ENCODE measurements at places on chromosomes 13 and 19.

DNA sequence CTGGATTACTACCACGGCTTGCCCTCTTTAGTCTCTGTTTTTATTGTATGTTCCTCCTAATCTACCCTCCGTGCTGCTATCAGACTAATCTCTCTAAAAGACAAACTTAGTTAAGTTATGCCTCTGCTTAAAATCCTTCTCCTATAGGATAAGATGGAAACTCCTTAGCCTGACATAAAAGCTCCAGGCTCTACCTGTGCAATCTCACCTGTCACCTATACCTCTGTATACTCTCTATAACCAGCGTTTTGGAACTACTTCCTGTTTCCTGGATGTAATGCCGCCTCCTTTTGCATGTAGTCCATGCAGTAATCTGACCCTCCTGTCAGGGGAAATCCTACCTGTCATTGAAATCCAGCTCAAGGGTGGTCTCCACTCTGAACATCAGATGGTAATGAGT lies 41.2 kb downstream of the OLFM4 start:
- no peak for DNase-seq

DNA sequence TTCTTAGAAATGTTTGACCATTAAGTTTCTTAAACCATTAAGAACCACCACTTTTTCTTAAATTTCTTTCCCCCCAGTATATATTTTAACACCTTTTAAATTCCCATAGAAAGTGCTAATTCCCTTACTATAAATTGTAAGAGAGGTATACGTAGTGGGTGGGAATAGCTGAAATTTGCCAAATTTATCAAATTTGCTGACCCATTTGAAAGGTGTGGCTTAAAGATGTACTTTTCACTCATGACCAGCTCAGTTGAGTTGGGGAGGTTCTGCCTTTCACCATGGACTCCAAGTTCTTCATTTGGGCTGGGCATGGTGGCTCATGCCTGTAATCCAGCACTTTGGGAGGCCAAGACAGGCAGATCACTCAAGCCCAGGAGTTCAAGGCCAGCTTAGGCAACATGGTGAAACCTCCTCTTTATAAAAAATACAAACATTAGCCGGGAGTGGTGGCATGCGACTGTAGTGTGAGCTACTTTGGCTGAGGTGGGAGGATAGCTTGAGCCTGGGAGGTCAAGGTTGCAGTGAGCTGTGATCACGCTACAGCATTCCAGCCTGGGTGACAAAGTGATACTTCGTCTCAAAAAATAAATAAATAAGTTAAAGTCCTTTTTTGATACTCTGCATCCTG lies 133.2 kb downstream of the MRPL57 start:
- no peak for DNase-seq

- no peak for DNase-seq
Measured at GRCh38 chr19:34305221-34306083, 51.1 kb downstream of the GARRE1 start.

- DNase-seq = no peak
Measured at GRCh38 chr13:93534181-93534700, 307.6 kb downstream of the GPC6 start.

GRCh38 chr13:76719955-76720354 lies 166.2 kb downstream of the KCTD12 start:
- DNase-seq = no peak

DNA sequence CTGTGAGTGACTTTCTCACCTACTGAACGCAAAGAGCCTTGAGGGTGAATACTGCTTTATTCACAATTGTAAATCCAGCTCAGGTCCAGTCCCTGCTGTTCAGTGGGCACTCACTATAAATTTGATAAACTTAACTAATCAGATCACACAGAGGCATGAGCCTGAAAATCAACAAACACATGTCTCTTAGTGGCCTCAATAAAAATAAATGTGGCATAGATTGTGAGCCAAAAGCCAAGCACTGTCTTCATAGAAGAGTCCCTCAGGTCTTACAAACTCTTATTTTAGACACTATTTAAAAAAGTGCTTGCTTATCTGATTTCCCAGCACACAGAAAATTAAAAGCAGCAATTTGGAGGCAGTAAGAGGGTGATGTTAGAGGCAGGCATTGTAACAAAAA lies 957.7 kb downstream of the SLITRK5 start:
- no peak for DNase-seq

- no peak for DNase-seq
Measured at GRCh38 chr13:113207890-113208420, 514 bp downstream of the PCID2 start.

DNA sequence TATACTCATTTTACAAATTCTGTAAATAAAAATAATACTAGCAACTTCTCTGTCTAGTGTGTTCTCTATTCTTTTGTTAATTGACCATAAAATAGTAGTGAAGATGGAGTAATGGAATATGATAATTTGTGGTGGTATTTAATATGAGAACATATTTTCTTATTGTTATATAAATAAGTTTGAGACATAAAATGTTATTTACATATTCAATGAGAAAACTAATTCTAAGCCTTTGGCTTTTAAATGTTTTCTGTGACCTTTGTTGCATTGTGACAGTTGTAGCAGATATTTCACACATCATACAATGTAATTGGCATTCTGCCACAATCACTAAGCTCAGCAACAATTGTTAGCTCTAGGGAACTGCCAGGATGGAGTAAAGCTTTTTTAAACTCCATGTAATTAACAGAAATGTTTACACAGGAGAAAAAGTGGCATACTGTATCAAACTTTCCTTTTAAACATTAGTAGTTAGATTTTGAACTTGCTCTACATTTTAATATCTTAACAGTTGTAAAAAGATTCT lies 562.1 kb upstream of the PCDH9 start:
- DNase-seq = no peak
